ENCODE measurements at places on chromosomes 16 and 17.

- DNase-seq = no peak
Measured at GRCh38 chr16:8935989-8936388, 27.7 kb downstream of the USP7 start.

DNA sequence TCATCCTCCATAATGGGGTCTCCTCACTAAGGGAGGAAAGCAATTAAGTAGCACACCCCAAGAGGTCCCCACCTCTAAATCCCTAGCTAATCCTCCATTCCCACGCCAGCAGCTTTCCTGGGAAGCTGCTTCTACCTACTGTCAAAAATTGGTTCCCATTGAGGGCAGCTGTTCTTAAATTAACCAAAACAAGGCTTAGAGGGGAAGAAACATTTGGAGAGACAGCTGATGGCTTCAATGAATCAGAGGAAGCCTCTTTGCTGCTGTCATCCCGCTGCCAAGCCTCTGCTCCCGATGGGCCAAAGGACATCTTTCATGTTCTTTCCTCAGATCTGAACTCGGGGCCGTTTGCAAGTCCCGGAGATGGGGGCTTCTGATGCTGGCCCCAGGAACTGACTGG lies 26.6 kb downstream of the AIPL1 start:
- no peak for DNase-seq

- DNase-seq = no peak
Measured at GRCh38 chr17:4540224-4540651, 14.9 kb downstream of the MYBBP1A start.

DNA sequence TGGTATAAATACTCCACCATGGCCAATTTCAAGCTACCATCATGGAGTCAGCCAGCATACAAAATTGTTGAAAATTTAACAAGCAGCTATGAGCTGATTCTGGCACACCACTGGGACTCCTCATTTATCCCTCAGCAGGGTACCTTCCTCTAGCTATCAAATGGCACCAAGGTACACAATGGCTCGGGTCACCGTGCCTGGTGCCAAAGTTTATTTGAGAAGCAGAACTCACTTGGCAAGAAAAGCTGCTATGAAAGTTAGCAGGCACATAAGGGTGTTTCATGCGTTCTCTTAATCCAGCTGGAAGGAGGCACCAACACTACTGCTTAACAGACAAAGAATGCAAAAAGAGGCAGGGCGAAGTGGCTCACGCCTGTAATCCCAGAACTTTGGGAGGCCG lies 51.6 kb downstream of the IKZF3 start:
- DNase-seq = no peak

GRCh38 chr16:71687861-71688260 lies 36.6 kb downstream of the PHLPP2 start:
- DNase-seq = no peak

GRCh38 chr16:89691231-89691985 lies 4.9 kb downstream of the CDK10 start:
- no peak for DNase-seq

GRCh38 chr16:53968454-53968853 lies 264.5 kb downstream of the FTO start:
- no peak for DNase-seq

- no peak for DNase-seq
Measured at GRCh38 chr16:84948851-84949610, 62.3 kb downstream of the ZDHHC7 start.

DNA sequence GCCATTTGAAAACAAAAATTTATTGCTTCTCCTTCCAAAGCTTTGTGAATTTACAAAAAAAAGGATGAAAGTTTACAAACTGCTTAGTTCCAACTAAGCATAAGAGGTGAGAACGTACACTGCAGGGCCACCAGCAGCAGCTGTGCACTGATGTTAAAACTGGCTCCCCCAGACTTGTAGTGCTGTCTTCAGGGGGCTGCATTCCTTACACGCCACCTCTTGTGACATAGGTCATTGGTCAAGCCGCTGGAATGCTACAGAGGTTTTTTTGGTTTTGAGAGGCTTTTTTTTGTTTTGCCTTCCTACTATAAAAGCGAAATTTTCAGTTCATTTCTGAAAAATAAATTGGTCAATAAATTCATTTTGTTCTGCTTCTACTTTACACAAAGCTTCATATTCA lies 6.9 kb downstream of the IFT20 start:
- no peak for DNase-seq

- no peak for DNase-seq
Measured at GRCh38 chr16:89026121-89026612, 49.2 kb upstream of the CBFA2T3 start.

- no peak for DNase-seq
Measured at GRCh38 chr17:72592967-72593325, 472.1 kb downstream of the SOX9 start.

DNA sequence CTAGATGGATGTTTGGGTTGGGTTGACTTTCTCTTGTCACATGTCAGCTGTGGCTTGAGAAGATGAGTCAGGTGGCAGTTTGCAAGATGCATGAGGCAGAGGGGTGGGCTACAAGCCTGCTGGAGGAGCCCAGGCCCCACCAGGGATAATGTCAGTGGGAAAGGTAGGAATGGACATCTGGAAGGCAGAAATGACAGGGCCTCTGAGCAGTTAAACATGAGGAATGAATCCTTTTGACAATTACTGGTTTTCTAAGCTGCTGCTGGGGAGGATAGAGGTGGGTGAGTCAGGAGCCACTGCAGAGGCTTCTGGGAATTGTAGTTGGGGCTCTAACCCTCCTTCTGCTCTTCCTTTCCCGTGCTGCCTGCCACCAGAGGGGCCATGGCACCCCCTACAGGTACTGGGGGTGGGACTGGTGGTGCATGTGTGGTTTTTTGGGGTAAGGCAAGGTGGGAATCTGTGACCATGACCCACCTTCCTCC lies 15.7 kb downstream of the SLC52A1 start:
- DNase-seq = no peak

- no peak for DNase-seq
Measured at GRCh38 chr16:85639529-85640253, 26.6 kb downstream of the GSE1 start.

DNA sequence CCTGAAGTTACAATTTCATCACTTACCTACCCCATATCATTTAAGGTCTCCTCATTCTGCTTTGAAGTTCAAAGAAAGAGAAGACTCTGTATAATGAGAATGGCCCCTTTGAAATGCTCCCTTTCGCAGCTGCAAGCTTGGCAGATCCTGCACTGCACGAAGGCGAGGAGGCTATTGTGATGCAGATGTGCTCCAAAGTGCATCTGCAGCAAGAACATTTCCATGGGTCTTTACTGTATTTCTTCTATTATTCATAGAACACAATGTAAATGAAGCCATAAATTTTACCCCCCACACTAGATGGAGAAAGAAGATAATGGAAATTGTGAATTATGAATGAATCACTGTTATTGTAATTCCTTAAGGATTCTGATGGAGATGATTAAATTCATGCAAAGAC lies 178.7 kb downstream of the CHD9NB start:
- no peak for DNase-seq

GRCh38 chr17:7222972-7223292 lies 3.2 kb downstream of the ACADVL start:
- DNase-seq = no peak

GRCh38 chr17:62761884-62762283 lies 46.2 kb downstream of the MARCHF10 start:
- DNase-seq = no peak

DNA sequence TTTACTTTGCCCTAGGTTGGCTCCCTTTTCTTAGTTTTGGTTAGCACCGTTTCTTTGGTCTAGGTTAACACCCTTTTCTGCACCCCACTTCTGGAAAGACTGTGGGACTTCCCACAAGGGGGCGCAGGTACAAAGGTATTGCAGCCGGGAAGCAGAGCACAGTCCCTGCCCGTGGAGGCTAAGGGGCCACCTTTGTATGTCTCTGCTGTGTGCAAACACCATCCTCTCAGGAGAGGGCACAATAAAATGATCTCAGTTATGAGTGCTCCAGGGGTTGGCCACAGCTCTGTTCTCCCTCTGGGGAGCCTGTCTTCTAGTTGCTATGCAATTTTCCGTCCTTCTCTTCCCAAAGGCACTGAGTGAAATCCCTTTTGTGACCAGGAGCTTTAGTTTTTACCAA lies 28.4 kb upstream of the TMC5 start:
- no peak for DNase-seq

DNA sequence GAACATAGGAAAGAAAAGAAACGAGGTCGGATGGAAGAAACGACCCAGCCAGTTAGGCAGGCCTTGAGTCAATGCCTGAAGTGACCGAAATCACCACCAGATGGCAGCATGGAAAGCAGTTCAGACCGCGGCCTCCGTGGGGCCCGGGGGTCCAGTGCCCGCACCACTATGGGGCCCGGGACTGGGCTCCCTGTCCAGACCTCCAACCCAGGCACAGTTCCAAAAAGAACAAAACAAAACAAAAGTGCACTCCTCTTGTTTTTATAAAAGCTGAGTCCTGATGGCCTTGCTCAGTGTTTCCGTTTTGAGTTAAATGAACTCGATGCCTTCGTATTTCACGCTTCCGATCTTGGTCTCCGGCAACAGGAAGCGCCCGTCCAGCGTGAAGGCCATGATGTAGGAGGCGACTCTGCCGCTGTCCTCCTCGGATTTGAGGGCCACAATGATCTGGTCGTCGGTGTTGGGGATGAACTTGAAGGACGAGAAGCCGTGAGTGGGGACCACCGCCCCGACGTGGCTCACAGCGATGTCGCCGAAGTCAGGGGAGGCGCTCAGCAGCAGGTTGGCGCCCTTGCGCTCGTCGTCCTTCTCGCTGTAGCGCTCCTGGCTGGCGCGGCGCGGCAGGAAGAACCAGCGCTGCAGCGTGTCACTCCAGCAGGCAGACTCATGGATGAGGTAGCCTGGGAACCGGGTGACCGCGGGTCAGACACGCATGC lies 13.7 kb upstream of the LGALS3BP start:
- DNase-seq = no peak

- DNase-seq = no peak
Measured at GRCh38 chr17:42282478-42283080, 5.7 kb upstream of the STAT5A start.
